ENCODE measurements at places on chromosomes 7 and 10.
A peak's percentile ranks its signal among the peaks of the same experiment; 100 is the strongest.

- no peak for DNase-seq
Measured at GRCh38 chr7:92614660-92615174, 24.5 kb upstream of the FAM133B start.

- DNase-seq: no peak
Measured at GRCh38 chr7:117979954-117980497, 106.8 kb upstream of the CTTNBP2 start.

DNA sequence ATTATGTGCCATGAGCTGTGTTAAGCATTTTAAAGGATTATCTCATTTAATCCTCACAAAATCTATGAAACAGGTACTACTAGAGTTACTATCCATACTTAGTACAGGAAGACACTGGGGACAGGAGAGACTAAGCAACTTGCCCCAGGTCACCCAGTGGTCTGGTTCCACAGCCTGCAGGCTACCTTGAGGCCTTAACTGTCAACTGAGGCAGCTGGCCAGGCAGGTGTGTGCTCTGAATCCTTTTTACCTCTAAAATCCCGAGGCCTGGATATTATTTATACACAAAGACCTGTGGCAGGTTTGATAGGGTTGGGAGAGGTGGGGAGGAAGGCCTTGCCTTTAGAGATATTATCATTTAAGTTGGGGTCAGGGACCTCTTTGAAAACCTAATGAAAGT lies 3.1 kb downstream of the ZNF777 start:
- no peak for DNase-seq

DNA sequence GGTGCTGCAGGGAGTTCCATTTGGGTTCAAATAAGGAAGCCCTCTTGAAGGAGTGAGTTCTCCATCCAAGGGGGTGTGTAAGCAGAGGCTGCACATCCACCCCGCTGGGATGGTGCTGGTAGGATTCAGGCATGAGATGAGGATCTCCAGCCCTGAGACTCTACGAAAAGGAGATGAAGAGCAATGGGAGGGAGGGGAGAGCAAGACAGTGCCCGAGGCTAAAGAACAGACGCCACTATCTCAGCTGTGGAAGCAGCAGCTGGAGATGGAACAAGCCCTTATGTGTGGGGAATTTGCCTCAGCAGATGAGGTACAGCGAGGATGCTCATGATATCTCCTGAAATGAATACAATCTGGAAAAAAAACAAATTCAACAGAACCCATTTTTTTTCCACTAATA lies 28.1 kb upstream of the MYL10 start:
- no peak for DNase-seq

DNA sequence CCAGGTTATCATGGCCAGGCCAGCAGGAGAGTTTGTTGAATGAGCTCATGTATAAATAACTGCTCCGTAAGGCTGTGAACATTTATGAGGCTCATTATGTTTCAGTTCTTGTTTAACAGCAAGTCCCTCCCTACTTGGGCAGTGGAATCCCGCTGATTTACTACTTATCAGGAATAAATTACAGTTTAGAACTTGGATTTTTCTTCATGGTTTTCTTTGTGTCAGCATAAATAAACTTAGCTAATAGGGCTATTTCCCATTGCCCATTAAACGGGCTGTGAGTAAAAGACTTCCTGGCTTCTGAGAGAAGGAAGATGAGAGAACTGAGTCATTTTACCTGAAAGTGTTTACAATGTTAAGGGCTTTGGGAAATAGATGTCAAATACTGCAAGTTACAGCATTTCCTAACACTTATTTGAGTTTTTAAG lies 701.6 kb upstream of the ANKRD30A start:
- no peak for DNase-seq

- no peak for DNase-seq
Measured at GRCh38 chr7:133124974-133125373, 43.1 kb upstream of the CHCHD3 start.

DNA sequence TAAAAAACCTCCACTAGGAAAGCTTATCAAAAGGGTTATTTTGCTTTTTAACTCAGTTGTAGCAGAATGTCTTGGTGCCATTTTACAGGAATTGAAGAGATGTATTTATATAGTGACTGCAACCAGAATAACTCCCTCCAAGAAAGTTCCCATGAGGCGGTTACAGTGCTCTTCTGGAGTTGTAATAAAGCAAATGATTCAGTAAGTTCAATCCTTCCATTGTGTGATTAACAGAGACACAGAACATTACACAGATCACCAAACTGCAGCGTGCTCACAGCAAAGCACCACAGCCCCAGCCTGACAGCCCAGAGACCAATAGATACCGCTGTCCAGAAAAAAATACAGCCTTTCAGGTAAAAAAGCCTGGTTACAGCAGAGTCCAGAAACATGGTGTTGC lies 21.9 kb upstream of the CABCOCO1 start:
- no peak for DNase-seq

DNA sequence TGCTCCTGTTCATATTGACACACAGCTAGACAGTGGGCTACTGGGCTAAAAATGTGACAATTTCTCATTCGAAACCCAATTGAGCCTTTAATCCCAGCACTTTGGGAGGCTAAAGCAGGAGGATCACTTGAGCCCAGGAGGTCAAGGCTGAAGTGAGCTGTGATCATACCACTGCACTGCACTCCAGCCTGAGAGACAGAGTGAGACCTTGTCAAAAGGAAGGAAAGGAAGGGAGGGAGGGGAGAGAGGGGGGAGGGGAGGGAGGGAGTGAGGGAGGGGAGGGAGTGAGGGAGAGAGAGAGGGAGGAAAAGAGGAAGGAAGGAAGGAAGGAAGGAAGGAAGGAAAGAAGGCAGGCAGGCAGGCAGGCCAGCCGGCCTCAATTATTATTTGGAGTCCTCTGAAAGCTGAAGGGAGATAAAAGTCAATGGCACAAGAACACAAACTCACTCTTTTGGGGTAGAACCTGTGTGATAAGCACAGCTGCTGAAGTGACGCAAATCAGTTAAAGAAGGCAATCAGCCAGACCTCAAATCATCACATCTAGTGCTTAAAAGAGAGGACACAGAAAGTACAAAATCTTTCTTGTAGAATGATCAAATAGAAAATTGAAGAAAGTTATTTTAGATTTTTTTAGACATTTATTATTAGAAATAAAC lies 98.1 kb downstream of the CCDC71L start:
- DNase-seq: no peak

DNA sequence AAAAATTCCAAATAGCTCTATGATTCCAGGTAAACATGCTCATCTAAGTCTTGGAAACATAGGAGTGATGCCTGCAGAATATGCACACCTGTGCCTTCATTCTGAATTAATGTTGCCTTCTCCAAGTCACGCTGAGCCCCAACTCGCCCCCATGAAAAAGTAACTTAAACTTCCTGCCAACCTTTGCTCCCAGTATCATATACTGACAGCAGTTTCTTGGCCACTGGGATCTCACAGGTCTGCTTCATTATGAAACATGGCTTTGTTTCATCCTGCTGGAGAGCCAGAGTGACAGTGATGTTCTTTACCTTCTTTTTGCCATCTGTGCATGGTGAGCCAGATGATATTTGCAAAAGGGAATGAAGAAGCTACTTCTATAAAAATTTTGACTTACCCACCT lies 34.9 kb downstream of the ABLIM1 start:
- DNase-seq: no peak

DNA sequence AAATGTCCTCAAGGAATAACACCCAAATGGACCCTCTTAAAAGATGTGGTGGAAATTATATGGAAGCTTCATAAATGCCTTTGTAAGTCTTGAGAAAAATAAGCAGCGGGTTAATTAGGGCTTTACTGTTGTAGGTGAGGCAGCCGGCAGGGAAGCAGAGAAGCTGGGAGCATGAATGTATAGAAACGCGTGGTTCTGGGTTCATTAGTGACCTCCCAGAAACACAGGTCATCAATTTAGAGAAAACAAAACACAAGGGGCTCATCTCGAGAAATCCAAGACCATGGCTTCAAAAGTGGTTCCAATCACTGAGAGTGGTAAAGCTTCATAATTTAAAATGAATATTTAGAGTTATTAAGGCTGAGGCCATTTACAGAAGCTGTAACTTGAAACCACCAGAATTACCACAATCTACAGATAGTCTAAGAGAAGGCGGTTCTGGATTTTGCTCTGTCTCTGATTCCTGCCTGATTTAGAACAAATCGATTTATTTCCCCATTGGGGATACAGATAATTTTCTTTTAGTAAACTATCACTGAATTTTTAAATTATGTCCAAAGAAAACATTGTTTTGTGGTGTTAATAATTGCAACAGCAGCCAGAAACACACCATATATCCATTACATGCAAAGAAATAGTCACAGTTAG lies 20.7 kb downstream of the GARIN1A start:
- no peak for DNase-seq

GRCh38 chr10:95391581-95392216 lies 100.9 kb upstream of the PDLIM1 start:
- DNase-seq: no peak

DNA sequence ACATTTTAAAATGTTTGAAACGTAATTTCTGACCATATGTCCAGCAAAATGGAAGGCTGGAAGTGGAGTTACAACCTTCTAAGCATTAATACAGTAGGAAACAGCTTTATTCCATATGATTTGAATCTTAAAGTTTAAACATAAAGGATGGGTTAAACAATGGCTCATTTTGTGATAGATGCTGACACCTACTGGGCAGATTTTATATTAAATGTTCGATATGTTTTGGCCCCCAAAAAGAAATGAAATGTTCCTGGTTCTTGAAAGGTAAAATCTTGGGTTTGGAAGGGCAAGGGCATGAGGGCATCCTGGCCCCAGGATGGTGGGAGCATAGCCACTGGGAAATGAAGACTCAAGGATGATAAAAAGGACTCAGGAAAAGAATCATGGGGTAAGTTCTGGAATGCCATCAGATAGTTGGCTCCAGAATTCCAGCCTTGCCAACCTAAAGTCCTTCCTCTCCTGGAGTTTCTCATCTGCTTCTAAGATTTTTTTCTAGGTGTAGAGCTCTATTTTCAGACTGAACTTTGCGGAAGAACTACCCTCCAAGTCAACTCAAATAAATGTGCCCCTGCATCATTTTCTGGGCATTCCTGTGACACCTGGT lies 34.6 kb upstream of the SLC35G1 start:
- DNase-seq: no peak

GRCh38 chr7:76403780-76404494 lies 5.6 kb downstream of the SSC4D start:
- no peak for DNase-seq

GRCh38 chr10:133131053-133131452 lies 29.0 kb upstream of the KNDC1 start:
- DNase-seq: no peak

GRCh38 chr7:80935991-80936780 lies 17.3 kb upstream of the SEMA3C start:
- no peak for DNase-seq

DNA sequence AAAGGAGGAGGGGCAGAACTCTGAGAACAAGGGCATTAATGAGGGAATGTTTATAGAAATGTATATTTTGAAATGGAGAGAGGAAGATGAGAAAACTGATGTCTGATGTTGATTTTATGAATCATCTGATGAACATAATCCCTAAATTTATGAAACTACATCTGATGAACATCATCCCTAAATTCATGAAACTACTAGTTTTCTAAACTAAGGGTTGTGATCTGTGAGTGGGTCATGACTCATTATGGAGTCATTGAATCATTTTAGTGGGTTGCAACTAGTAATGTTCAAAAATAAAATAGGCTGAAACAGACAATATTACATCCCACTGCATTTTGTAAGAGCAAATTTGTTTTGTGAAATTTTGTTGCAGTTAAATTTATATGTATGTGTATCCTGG lies 442.6 kb upstream of the TEX47 start:
- DNase-seq: no peak

DNA sequence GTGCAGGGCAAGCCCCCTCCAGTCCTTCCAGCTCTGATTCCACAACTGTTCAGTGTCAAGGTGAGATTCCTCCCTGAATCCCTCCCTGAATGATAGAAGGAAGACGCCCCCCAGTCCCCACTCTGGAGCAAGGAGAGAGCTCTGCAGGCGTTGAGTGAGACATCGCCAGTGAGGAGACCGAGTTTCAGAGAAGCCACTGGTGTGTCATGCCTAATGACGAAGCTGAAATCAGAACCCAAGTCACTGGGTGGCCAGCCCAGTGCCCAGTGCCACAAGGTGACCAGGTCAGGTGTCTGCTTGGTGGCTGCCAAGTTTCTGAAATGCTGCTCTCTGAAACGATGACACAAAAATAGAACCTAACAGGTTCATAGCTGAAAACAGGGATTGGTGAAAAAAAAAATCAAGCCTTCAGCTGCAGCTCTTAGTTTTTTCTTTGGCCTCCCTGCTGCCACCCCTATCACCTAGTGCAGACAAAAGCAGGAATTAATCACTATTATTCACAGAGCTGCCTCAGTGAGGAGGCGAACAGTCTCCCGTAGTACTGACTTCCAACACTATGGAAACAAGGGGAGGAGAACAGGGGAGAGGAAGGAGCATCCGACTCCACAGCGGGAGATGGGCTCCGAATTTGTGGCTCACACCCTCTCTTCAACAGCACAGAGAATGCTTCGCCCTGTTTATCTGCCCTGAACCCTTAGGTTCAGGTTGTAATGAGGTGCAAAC lies 153.5 kb downstream of the ARHGAP12 start:
- DNase-seq: no peak

GRCh38 chr7:101233907-101234547 lies 3.6 kb downstream of the CLDN15 start:
- no peak for DNase-seq

GRCh38 chr7:123682690-123683089 lies 27.0 kb downstream of the LMOD2 start:
- peak; percentile 14 for DNase-seq

- DNase-seq: no peak
Measured at GRCh38 chr10:77974396-77975074, 48.0 kb upstream of the DLG5 start.

DNA sequence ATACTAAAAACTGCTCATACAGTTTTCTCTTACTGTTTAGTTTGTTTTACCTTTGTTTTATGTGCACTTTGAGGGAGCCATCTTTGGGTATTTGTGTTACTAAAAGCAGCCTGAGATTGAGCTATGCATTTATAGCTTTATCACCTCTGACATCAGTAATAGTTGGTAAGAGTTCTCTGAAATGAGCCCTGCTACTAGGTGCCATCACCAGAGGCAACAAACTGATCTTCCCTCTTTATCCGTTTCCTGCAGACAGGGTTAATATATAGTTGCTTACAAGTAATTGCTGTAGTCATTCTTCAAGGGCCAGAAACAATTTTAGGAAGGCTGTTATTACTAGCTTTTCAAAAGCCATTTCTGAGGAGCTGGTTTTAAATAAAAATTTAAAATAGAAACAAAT lies 49.1 kb downstream of the KIF20B start:
- DNase-seq: no peak

- no peak for DNase-seq
Measured at GRCh38 chr7:35828817-35829216, 28.0 kb downstream of the SEPTIN7 start.

DNA sequence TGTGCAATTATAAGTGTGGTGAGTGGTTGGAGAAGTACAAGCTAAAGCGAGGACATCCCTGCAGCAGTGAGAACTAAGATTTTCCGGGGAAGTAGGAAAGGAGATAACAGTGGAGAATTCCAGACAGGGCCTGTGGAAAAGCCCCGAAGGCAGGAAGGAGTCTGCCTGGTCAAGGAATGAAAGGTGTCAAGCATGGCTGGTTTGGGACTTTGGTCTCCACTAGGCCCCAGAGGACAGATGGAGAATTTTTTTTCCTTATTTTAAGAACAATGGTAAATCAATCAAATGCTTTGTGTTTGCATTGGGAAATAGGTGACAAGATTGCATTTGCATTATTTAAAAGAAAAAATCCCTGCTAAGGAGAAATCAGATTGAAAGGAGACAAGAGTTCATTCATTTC lies 3.2 kb upstream of the CEP55 start:
- no peak for DNase-seq

Measured in activated CD4-positive, alpha-beta T cell treated with anti-CD3 and anti-CD28 coated beads for 4 hours (primary cell).